ENCODE measurements at places on chromosomes 7 and 10.
A peak's percentile ranks its signal among the peaks of the same experiment; 100 is the strongest.

DNA sequence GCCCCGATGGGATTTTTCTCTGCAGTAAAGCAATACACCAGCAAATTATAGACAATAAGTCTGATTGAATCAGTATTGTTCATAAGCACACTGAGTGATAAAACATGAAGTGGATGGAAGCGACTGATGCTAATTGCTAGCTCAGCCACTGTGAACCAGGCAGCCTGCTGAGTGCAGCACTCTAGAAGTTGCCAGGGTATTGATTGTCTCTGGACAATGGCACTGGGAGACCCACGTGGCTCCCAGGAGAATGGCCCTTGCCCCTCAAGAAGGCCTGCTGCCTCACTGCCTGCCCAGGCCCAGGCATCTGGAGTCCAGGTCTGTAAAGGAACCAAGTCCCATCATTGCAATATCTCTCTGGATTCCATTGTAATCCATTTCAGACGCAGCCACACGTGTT, 80.4 kb upstream of the TCERG1L start:
- DNase-seq: no peak
- no peaks in the 10 kb centered on the region for H3K36me3 ChIP-seq
- no peaks in the 10 kb centered on the region for H3K4me1 ChIP-seq
- no peak overlapping the region for H3K4me3 ChIP-seq
- no peaks in the 10 kb centered on the region for H3K27me3 ChIP-seq

DNA sequence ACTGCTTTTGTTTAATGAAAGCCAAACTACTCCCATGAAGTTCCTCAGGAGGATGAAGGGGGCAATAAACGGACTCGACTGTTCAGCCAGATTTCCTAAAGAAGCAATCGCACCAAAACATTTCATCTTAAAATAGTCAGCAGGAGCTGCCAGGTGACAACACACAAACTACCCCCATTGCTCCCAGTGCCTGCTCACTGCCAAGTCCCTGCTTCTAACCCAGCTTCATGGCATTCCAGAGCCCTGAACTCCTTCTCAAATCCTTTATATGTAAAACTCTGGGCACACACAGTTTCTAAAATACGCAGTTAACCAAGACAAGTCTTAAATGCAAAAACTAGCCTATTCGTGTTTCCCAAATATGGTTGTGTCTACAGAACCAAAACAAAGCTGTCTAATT, 110.0 kb downstream of the SORBS1 start:
- no peaks in the 10 kb centered on the region for H3K36me3 ChIP-seq
- H3K4me1 ChIP-seq: no peaks in the 10 kb centered on the region
- no peak overlapping the region for H3K27ac ChIP-seq

DNA sequence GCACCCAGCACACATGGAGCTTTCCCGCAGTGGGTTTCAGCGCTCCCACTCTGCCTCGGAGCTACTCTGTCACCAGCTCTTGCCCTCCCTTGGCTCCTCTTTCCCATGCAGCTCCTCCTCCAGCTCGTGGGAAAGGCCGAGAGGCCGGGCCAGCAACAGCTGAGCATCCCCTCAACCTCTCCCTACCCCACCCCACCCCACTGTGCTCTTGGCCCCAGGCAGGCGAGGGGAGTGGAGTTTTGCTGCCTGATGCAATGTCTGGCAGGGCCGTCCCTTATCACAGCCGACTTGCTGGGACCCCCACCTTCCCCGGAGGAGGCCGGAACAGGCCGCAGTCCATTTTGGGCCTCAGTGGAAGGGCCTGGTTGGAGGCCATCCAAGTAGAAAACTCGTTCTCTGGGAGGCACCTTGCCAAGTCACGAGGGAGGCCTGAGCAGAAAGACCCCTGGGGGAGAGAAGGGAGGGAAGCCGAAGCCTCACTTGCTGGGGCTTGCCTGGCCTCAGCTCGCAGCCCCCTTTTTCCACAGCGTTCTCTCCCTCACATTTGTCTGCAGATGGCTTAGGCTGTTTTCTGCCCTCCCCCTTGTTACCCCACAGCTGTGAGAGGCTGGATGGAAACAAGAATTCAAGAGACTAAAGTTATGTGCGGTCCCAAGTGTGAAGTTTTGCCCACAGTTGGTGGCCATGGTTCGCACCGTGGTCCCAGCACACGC, 35.3 kb downstream of the CHST3 start:
- H3K27ac ChIP-seq: no peak overlapping the region
- H3K4me1 ChIP-seq: no peaks in the 10 kb centered on the region
- H3K27me3 ChIP-seq: peaks cover 4% of the 10 kb centered on the region
- no peak for DNase-seq

GRCh38 chr7:138170959-138171703, 94.9 kb downstream of the AKR1D1 start:
- H3K4me1 ChIP-seq: peaks cover 9% of the 10 kb centered on the region
- H3K27ac ChIP-seq: no peak overlapping the region
- H3K27me3 ChIP-seq: peaks cover 41% of the 10 kb centered on the region
- no peak overlapping the region for H3K4me3 ChIP-seq
- H3K36me3 ChIP-seq: no peaks in the 10 kb centered on the region

DNA sequence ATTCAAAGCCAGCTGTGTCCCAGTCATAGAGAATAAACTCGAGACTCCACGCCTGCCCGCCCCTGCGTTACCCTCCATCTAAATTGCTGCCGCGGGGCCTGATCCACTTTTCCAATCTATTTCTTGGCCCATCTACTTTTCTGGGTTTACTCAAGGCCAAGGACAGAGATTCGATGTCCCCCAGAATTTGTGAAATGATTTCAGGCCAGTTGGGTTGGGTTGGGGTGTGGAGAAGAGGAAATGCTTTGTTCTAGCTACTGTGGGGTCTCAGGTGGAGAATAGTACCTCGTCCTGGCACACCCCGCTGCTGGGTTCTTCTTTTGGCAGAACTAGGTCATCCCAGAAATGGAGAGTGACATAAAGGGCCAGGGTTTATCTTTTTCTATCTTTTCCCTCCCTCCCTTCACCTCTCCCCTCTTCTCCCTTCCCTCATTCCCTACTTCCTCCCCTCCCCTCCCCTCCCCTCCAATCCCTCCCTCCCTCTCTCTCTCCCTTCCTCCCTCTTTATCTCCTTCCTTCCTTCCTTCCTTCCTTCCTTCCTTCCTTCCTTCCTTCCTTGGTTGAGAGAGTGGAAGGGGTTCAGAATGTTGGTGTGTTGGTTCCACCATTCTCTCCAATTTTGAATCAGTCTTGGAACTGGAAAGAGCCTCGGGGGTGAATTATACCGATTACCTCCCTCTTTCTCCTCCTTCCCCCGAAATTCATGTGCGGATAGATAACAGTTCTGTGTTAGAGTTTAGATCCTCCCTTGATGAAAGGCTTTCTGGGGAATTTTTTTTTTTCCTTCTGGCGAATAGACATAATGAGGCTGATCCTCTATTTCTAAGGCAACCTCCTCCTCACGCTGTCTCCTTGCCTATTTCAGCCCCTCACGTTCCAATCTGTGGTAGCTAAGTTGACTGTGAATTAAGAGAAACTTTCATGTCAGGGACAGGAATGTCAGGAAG, 1.2 kb upstream of the TMEM229A start:
- DNase-seq: no peak
- H3K4me1 ChIP-seq: peaks cover 2% of the 10 kb centered on the region
- H3K27ac ChIP-seq: no peak overlapping the region
- peaks cover 42% of the 10 kb centered on the region for H3K27me3 ChIP-seq
- H3K36me3 ChIP-seq: no peaks in the 10 kb centered on the region
- H3K4me3 ChIP-seq: no peak overlapping the region

DNA sequence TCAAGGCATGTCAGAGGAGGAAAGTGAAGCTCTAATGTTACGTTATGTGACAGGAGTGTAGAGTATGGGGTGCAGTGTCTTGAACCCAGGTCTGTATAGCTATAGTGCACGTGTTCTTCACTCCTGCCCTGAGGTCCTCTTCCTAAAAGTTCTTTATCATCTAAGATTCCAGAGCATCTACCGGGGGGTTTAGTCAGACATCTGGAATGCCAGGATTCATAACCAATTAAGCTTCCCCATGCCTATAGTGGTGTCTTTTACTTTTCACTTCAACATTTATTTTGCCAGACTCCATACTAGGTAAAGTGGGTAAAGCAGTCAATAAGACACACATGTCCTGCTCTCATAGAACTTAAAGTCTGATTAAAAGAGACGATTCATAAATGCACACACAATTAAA, 22.4 kb downstream of the PPP1R3C start:
- H3K27me3 ChIP-seq: peaks cover 4% of the 10 kb centered on the region
- H3K4me3 ChIP-seq: no peak overlapping the region
- no peaks in the 10 kb centered on the region for H3K4me1 ChIP-seq
- H3K27ac ChIP-seq: no peak overlapping the region

- H3K36me3 ChIP-seq: no peaks in the 10 kb centered on the region
- H3K27me3 ChIP-seq: peaks cover 8% of the 10 kb centered on the region
- H3K4me1 ChIP-seq: peaks cover 41% of the 10 kb centered on the region
- no peak overlapping the region for H3K4me3 ChIP-seq
These were observed 145.8 kb downstream of the DNAJB6 start for GRCh38 chr7:157482517-157483087.

DNA sequence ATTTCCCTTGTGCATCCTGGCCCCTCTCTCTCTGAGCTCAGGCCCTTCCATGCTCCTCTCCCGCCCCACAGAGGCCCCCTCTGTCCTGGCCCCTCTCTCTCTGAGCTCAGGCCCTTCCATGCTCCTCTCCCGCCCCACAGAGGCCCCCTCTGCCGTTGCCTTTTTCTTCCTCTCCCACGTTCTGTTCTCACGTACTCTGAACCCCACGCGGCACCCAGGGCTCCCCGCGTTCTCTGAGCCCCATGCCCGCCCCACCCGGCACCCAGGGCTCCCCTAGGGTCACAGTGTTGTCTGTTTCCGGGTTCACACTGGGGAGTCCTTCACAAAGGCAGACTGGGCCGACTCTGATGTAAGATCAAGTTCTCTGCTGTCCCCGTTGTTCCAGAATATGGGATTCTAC, 336.8 kb downstream of the DNAJB6 start:
- H3K4me3 ChIP-seq: no peak overlapping the region
- no peak overlapping the region for H3K27ac ChIP-seq
- peaks cover 2% of the 10 kb centered on the region for H3K4me1 ChIP-seq
- no peaks in the 10 kb centered on the region for H3K36me3 ChIP-seq
- DNase-seq: no peak

DNA sequence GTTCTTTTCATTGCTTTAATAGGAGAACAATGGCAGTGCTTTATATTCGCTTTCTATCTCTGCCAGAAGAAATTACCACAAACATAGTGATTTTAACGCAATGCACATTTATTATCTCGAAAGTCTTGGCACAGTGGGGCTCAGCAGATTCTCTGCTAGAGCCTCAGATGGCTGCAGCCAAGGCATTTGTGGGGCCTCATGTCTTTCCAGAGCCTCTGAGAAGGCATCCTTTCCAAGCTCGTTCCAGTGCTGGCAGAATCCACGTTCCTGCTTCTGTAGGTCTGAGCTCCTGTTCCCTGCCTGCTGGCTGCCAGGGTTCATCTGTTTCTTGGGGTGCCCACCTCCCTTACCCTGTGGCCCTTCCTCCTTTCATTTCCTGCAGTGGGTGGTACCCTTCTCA, 60.2 kb downstream of the LRRC18 start:
- DNase-seq: no peak
- no peak overlapping the region for H3K27ac ChIP-seq
- H3K27me3 ChIP-seq: peaks cover 3% of the 10 kb centered on the region
- H3K36me3 ChIP-seq: no peaks in the 10 kb centered on the region
- no peaks in the 10 kb centered on the region for H3K4me1 ChIP-seq
- no peak overlapping the region for H3K4me3 ChIP-seq

DNA sequence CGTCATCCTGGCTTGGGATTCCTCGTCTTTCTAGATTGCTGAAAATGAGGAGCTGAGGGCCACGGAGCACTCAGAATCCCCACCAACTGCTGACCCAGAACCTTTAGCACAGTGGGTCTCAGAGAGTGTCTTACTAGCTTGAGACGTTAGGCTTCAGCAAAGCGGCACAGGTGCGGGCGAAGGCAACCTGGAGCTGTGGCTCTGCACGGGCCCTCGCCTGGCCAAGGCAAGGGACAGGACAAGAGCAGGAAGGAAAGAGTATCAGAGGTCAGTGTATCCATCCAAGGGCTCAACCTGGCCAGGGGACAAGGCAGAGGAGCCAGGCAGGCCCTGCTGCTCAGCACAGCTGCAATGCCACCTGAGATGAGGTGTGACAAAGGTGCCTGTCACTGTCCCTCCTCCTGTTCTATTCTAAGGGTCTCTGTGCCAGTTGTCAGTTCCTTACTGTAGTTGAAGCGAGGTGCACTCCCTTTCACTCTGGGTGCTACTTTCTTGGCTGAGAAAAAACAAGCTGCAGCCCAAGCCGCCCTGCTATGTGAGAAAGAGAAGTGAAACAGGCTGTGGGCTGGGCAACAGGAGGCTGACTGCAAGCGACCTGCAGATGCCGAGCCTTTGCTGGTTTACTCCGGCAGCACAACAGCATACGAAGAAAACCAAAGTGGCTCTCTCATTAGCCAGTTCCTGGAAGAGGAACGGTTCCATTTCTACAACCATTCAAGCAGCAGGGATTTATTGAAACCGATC, 33.3 kb upstream of the KDM7A start:
- peaks cover 90% of the 10 kb centered on the region for H3K4me1 ChIP-seq
- peak overlapping the region; percentile 94 for H3K27ac ChIP-seq
- H3K27me3 ChIP-seq: no peaks in the 10 kb centered on the region
- DNase-seq: peak; percentile 80
- peaks cover 8% of the 10 kb centered on the region for H3K36me3 ChIP-seq

GRCh38 chr7:131012477-131013031, 278.5 kb upstream of the KLF14 start:
- no peak for DNase-seq
- H3K27me3 ChIP-seq: no peaks in the 10 kb centered on the region
- H3K4me1 ChIP-seq: peaks cover 78% of the 10 kb centered on the region
- peak overlapping the region; percentile 81 for H3K27ac ChIP-seq

GRCh38 chr7:17600340-17600752, 301.9 kb downstream of the AHR start:
- H3K4me1 ChIP-seq: no peaks in the 10 kb centered on the region
- no peak overlapping the region for H3K27ac ChIP-seq
- no peak for DNase-seq

GRCh38 chr10:131574707-131575430, 263.3 kb upstream of the TCERG1L start:
- no peak overlapping the region for H3K27ac ChIP-seq
- H3K36me3 ChIP-seq: no peaks in the 10 kb centered on the region
- H3K4me3 ChIP-seq: no peak overlapping the region
- H3K4me1 ChIP-seq: no peaks in the 10 kb centered on the region
- no peak for DNase-seq

DNA sequence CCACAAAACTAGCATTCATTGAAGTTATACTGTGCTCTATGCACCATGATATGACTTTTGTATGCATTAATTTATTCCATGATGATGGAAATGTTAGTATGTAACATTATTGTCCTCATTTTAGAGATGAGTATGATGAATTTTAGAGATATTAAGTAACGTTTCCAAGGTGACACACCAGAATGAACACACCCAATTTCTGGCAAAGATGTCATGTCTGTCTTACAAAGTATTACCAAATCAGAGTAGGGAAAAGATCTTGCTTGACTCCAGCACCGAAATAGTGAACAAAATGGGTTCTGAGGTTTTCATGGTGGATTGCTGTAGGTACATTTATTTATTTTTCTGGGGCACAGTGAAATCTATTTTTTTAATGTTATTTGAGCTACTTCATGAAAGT, 33.8 kb upstream of the COL1A2 start:
- H3K36me3 ChIP-seq: no peaks in the 10 kb centered on the region
- no peaks in the 10 kb centered on the region for H3K27me3 ChIP-seq
- H3K4me3 ChIP-seq: no peak overlapping the region
- no peaks in the 10 kb centered on the region for H3K4me1 ChIP-seq
